ENCODE measurements at places on chromosomes 5 and 9.
A peak's percentile ranks its signal among the peaks of the same experiment; 100 is the strongest.

DNA sequence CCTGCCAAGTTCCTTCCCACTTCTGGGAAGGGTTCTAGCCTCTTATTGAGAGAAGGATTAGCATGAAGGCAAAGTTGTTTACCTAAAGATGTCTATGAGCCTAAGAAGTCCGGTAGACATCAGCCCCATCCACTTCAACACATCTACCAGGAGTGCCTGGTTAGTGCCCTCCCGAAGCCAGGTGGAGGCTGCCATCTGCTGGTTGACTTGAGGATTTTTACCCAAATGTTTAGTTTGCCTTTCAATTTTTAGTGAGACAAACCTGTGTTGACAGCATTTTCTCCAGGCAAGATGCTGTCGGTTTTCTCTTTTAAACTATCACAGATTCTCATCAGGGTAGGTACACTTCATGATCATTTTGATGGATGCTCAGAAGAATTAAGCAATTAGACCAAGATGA is 83.6 kb upstream of the TNFSF8 start:
- peak; percentile 52 for DNase-seq

DNA sequence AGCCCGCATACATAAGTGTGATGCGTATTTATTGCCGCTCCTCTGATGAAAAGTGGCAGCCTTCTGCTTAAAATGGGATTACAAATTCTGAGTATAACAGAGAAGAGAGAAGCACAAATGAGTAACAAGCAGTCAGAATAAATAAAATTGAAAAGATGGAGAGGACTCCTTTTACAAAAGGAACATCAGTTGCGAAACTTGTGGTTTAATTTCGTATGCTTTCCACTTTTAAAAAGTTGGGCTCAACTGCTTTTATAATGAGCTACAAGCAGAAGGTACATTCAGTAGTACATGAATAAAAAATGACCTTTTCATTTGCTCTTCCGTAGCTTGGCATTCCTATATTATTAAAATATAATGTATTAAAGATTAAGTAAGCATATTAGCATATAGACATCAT is 320.0 kb downstream of the FBXL17 start:
- DNase-seq, result no peak

- DNase-seq, result no peak
Measured at GRCh38 chr5:71922584-71923106, 184.6 kb upstream of the MAP1B start.

DNA sequence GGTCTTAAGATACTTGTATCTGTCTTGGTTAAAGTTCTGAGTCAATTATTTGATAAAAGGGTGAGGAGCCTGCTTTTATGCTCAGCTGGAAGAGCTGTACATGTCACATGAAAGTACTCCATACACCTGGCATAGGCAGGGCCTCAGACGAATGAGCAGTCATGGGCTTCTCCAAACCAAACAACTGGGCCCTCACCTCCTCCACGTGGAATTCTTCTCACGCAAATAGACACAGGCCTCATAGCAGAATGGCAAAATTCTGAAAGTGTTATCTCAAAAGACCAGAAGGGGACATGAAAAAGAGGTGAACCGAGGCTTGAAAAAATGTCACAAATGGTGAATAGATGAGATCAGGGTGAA is 48.6 kb downstream of the FAM240B start:
- DNase-seq, result no peak

DNA sequence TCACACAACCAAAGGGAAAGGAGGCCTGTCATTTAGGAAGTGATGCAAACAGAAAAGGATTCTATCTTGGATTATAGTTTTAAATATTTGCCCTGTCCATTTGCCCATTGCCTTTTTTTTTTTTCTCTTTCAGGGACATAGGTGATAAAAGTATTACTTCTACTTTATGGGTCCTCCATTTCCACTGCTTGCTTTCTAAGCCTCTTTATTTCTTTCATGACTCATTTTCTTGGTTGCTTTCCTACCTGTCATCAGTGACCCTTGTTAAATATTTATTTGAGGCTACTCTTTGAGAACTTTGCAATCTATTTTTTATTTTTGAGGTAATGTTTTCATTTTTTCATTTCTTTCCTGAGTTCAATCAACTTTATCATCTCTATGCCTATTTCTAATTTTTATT is 522.9 kb upstream of the ARRDC3 start:
- no peak for DNase-seq

- no peak for DNase-seq
Measured at GRCh38 chr9:133268335-133269056, 6.5 kb downstream of the ABO start.

DNA sequence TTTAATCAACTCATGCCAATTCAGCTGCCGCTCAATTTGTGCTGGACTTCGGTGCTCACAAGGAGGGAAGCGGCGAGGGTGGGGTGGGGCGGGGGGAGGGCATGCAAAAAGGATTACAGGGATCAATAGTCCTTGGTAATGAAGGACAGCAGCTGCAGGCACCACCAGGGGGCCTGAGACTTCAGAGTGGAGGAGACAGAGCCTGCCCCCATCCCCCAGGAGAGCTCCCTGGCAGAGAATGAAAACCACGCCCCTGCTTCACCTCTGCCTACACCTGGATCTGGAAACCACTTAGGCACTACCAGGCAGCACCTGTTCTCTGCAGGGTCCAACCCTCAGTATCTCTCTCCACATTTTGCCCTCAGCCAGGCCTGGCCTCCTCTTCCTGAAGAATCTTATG is 155.6 kb downstream of the TRIM32 start:
- DNase-seq, result no peak

DNA sequence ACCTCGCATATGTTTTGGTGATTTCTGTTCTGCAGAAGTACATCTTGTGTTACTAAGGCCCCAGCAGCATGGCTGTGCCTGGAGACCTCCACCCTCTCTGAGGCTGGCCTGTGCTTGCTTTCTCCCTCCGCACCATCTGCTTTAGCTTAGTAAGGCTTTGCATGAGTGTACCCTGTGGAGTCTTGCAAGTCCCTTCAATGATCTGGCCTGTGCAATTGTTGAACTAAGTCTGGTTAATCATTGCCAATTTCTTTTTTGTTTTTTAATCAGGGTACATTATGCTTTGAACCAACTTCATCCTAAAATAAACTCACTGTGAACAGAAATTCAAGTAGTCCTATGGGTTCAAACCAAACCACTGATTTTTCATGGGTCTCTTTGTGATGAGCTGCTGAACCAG is 32.3 kb downstream of the ACOT12 start:
- DNase-seq, result no peak

GRCh38 chr5:151721812-151722391 is 35.2 kb upstream of the SPARC start:
- no peak for DNase-seq

GRCh38 chr9:73143711-73144328 is 7.8 kb upstream of the ANXA1 start:
- no peak for DNase-seq

DNA sequence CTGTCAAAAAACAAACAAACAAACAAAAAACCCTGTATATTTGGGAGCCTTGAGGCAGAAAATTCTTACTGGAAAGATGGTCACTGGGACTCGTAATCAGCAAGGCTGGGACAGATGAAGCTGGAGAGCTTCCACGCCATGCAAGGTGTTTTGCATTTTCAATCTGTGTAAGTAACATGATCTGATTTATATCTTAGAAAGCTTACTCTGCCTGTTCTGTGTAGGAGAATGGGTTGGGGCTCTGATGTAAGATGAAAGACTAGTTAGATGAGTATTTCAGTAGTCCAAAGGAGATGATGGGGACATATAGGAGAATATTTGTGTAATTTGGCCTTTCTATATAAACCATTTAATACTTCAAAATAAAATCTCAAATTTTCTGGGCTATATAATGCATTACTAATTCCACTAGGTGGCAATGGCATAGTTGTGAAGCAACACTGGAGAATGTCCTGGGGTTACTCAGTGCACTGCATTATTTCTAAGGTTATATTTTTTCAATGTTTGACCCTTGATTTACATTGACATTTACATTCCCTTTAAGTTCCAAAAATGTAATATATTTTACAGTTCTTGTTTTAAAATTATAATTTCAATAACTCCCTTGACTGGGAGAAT is 21.9 kb upstream of the FSD1L start:
- no peak for DNase-seq

- DNase-seq, result no peak
Measured at GRCh38 chr5:33180900-33181299, 259.9 kb upstream of the TARS1 start.

- DNase-seq, result no peak
Measured at GRCh38 chr9:128685636-128686489, 3.2 kb upstream of the SET start.

GRCh38 chr9:29212397-29213387 is 1639.4 kb upstream of the C9orf72 start:
- DNase-seq, result no peak

- DNase-seq, result no peak
Measured at GRCh38 chr9:17656889-17657288, 78.0 kb downstream of the SH3GL2 start.

- DNase-seq, result no peak
Measured at GRCh38 chr9:127384016-127384730, 12.8 kb upstream of the SLC2A8 start.

DNA sequence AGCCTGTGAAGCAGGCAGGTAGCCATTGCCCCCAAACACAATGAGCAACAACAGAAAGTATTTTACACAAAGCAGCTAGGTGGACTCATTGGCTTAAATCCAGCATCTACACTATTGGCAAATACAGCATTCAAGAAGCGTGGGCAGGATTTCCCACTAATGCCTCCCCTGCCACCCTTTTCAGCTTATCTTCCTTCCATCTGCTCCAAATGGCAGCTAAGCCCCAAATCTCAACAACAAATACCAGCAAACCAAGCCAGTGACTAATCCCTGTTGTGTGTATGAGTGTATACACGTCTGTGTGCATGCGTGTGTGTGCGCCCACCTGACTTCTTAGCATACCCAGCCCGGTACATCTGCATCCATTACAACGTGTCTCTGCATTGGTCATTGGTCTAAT is 151.2 kb upstream of the WWC1 start:
- no peak for DNase-seq

DNA sequence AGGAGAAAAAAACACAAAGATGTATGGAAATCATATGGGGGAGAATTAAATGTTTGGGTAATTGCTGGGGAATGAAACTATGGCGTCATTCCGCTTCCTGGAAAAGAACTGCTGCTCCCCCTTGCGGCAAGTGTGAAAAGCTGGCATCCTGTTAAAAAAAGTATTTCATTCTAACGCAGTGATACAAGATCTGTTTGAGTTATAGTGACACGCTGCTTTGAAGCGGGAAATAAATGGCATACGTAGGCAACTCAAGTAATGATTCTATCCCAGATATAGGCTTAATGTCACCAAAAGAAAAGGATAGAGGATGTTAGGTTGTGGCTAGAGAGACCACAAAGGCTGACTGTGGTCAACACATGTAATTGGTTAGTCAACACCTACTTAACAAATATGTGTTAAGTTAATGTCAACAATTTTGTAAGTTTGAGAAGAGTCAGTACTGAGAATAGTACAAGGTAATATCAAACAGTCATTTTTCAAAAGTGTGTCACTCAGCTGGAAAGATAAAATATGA is 70.2 kb upstream of the ALDH1A1 start:
- peak; percentile 52 for DNase-seq

- DNase-seq, result no peak
Measured at GRCh38 chr9:97132865-97133264, 93.9 kb upstream of the CTSV start.

DNA sequence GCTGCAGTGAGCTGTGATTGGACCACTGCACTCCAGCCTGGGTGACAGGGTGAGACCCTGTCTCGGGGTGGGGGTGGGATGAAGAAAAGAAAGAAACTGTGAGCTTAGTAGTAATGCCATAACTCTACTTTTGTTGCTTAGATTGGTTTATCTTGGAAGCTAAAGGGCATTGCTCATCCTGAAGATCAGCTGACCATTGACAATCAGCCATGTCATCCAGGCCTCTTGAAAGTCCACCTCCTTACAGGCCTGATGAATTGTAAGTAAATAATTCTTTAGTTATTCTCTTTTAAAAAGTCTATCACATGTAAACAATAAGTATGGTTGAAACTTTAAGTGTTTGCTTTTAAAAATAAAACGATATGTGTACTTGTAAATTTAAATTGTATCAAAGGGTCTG is 11.4 kb downstream of the OCLN start:
- DNase-seq, result no peak

DNA sequence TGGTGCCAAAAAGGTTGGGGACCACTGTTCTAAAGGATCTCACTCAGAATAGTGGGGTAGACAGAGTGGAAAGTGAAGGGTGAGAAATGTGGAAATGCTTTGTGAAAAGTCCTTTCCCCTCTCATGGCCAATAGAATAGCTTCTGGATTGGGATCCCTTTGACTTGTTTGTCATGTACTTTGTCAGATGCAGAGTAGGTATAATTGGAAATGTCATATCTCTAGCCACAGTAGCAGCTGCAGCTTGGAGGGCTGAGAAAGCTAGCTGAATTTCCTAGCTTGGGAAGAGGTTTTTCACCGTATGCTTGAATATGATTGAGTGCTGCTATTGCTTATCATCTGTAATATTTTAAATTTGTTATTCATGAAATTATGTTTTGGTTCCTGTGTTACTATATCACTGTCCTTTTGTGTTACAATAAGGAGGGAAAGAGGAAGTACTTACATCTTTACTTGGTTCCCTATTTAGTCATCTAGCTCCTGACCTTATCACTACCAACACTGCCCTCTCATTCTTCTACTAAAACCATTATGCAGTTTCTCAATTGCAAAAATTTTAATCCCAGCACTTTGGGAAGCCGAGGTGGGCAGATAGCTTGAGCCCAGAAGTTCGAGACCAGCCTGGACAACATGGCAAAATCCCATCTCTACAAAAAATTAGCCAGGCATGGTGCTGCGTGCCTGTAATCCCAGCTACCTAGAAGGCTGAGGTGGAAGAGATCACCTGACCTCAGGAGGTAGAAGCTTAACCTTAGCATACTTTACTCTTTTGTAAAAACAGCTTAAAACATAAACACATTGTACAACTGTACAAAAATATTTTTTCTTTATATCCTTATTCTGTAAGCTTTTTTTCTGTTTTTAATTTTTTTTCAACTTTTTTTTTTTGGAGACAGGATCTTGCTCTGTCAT is 12.4 kb downstream of the SLC30A5 start:
- no peak for DNase-seq

GRCh38 chr5:112641515-112642110 is 96.1 kb upstream of the APC start:
- DNase-seq, result no peak

DNA sequence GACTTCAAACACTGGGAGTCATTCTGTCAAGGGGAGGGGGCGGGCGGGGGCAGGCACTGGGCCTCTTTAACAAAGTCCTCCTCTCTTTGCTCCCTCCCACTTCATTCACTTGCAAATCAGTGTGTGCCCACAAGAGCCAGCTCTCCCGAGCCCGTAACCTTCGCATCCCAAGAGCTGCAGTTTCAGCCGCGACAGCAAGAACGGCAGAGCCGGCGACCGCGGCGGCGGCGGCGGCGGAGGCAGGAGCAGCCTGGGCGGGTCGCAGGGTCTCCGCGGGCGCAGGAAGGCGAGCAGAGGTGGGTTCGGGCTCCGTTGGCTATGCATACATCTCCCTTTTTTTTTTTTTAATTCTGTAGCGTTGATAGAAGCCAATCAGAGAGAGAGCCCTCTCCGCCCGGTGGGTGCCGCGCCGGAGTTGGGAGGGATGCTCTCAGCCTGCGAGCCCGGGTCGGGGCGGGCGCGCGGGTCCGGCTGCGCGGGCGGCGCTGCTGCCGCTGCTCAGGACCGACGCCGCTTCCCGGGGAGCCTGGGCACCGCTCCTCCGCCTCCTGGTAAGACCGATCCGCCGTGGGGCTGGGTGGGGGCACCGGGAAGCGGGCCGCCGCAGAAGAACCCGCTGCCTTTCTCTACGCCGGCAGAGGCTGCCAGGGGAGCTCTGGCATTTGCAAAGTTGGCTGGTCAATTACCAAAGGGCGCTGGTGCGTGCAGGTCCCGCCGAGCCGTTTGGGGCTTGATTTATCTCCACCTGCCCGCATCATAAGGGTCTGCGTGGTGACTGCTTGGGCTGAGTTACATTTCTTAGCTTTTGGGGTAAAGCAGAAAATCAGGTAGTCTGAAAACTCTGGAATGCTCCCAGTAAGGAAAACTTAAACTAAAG is at the start of gene CDH6:
CDH6 (plus strand) TSS at position 96 of the 877 bp plus-strand sequence. CDS start 73,788 bp downstream, outside the sequence.
- peak; percentile 74 for DNase-seq
